Activated CD4-positive, alpha-beta T cell treated with anti-CD3 and anti-CD28 coated beads, Interleukin-2, amount 50 U/mL, for 1 hour (primary cell): ENCODE measurements at places on chromosomes 12 and 14.

DNA sequence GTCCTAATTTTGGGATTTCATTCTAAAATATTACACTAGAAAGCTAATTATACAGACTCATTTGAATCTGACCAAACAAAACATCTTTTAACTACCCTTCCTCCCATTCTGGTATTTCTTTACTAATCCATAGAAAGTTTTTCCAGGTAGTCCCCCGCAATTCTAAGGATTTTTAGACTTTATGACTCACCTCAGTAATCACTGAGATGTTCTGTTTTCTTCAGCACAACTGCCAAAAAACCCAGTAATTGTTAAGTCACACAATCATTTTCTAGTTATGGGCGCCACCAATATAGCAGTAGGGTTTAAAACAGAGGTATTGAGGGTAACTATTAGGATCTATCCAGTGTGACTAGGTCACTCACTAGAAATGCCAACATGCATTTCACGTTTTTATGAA lies 1.6 kb upstream of the ARID4A start:
- no peak for DNase-seq

- DNase-seq = no peak
Observed at GRCh38 chr12:96454396-96454795, 35.0 kb upstream of the CFAP54 start.

- no peak for DNase-seq
Observed at GRCh38 chr12:54859502-54859901, 5.2 kb downstream of the MUCL1 start.

GRCh38 chr14:29144621-29145020 lies 378.0 kb downstream of the FOXG1 start:
- no peak for DNase-seq

GRCh38 chr12:64670919-64671639 lies 60.8 kb downstream of the RASSF3 start:
- DNase-seq = no peak
